GM20000 (cell line): ENCODE measurements at places on chromosomes 11 and 22.

DNA sequence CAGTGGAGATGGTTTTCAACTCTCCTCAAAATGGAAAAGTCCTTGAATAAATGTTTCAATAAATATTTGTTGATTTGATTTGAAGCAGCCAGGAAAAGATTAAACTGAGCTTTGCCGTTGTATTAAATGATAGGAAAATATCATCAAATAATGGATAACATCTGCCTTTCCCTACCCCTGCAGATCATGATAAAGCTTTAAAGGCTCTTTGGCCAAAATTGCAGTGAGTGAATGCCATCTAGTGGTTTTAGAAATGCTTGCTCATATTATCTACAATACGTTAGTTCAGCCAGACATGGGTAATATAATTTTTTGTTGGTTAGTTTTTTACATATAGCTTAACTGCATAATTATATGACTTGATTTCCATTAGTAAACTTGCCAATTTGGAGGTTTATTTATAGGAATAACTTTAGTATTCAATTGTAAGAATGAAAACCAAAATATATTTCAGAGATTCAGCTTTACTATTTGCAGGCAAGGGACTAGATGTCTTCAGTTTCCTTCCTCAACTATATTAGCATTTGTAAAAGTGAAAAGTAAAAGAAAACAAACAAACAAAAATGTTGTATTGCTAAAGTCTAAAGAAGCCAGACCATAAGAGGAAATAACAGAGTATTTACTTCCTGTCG, 159.2 kb downstream of the MSANTD4 start:
- peak; percentile 14 for DNase-seq

DNA sequence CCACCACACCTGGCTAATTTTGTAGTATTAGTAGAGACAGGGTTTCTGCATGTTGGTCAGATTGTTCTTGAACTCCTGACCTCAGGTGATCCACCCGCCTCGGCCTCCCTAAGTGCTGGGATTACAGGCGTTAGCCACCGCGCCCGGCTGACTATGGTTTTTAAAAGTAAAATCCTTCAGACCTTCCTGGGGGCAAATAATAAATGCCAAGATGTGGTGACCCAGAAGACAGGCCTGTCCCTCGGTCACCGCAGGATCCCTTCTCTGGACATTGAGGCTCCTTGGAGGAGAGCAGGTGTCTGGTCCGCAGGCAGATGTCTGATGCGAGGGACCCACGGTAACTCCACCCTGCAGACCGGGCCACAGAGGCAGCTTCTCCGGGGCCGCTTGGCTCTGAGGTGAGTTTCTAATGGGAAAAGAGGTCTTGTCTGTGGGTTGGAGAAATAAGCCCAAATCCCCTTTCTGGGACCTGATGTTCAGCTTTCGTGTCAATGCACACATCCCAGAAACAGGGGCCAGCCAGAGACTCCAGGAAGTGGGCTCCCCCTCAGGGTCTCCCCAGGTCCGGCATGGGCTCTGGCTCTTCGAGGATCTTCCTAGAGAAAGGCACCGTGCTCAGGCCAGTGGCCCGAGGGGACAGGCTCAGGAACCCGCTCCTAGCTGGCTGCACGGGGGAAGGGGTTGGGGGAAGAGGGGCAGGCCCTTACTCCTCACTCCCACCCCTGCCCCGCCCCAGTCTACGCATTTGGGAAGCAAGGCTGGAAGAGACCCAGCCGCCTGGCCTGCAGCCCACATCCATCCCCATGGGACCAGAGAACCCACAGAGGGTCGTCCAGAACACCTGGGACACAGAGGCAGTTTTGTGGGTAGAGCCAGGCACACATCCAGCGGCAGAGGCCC, 100.6 kb downstream of the WNT7B start:
- DNase-seq: no peak

GRCh38 chr11:30509364-30509763, 76.8 kb downstream of the MPPED2 start:
- DNase-seq: no peak

DNA sequence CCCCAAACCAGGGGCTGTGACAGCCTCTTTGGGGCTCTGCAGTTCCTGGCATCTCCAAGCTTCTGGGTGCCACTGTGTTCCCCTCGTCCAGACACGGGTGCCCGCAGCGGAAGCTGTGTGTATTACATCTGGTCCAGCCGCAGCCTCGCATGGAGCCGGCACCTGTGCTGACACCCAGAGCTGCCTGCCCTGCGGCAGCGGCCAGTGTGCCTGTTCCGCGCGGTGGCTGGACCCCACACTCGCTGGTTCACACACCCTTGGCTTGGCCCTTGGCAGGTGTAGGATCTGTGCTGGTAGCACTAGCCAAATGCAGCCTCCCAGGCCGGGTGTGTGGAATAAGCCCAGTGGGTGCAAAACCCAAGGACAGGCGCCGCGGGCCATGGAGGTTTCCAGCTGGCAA, 24.5 kb upstream of the RNASEH2C start:
- no peak for DNase-seq

DNA sequence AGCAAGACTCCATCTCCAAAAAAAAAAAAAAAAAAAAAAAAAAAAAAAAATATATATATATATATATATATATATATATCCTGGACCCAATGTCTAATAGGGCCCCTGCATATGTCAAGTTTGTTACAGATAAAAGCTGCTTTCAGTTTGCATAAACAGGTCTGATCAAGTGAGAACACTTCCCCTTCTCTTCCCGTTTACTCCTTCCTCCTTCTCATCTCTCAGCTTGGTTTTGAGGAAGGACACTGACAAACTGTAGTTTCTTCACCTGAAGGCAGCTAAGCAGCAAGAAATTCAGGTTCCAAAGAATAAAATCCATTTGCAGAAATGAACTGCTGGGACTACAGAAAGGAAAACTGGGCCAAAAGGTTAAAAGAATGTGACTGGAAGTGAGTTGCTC, 11.7 kb downstream of the THOC5 start:
- no peak for DNase-seq

- no peak for DNase-seq
Measured at GRCh38 chr11:127627204-127627603, 626.6 kb upstream of the KIRREL3 start.

GRCh38 chr11:126190792-126191191, 20.7 kb downstream of the RPUSD4 start:
- no peak for DNase-seq

GRCh38 chr22:25392584-25392983, 171.9 kb upstream of the GRK3 start:
- no peak for DNase-seq

DNA sequence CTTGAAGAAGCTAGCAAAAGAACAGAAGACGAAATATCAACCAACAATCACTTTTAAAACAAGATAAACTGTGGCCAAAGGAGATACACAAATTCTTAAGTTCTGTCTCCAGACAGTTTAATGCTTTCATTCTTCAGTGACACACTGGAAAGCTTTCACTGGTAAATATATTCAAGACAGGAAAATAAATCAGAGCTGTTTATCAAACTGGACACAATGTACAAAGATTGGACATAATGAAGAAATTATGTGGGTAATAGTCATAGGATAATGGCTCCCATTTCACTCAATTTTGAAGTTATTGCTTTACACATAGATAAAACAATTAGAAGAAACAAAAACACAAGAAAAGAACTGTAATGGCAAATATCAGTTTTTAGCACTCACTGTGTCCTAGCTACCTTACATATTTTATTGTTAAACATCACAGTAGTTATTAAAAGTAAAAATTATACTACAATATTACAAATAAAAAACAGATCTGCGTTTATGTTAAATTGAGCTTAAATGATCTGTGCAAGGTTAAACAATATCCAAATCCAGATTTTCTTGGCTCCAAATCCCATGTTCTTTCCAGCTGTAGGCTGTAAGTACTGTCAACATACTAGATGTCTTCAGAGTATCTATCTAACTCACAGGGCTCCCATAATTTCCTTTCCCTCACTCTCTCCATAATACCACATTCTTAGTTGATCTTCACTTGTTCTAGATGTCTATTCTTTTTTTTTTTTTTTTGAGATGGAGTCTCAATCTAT, 38.6 kb upstream of the NOX4 start:
- DNase-seq: no peak
